Subcutaneous adipose tissue (tissue), 4 donors: ENCODE measurements at places on chromosomes 5 and 9. TPM values are rescaled to one million over a fixed set of nuclear protein-coding genes. Genes with fewer than 3 reads are reported as not detected.

TRIP13 gene
- total RNA-seq: 2.4 TPM

PCDHGA10 gene
- total RNA-seq: 4.6 TPM

OR1J1 gene
- not detected for total RNA-seq

LCN12 gene
- not detected for total RNA-seq

FOXD4 gene
- total RNA-seq: not detected

NEUROG1 gene
- not detected for total RNA-seq

CARTPT gene
- not detected for total RNA-seq
